Neural cell (in vitro differentiated cells): ENCODE measurements at places on chromosomes 3 and 15. TPM values are rescaled to one million over a fixed set of nuclear protein-coding genes. Genes with fewer than 3 reads are reported as not detected.

Gene SCN5A
- 0.24 TPM in 1 of 2 replicates, not detected in the other for polyA plus RNA-seq

Gene ATP13A5
- 0.28 TPM in 1 of 2 replicates, not detected in the other for polyA plus RNA-seq

Gene GRAMD2A
- polyA plus RNA-seq, result 1.9 and 3.2 TPM in 2 replicates

Gene ATP13A4
- polyA plus RNA-seq, result 6.2 and 7.3 TPM in 2 replicates

Gene PCOLCE2
- 17.4 and 29.2 TPM in 2 replicates for polyA plus RNA-seq

Gene SELENOK
- polyA plus RNA-seq, result 113 and 136 TPM in 2 replicates

Gene P2RY13
- polyA plus RNA-seq, result 0.12 TPM in 1 of 2 replicates, not detected in the other

Gene CPNE9
- polyA plus RNA-seq, result 0.32 TPM in 1 of 2 replicates, not detected in the other

Gene GPR15
- not detected in 2 replicates for polyA plus RNA-seq
